ENCODE measurements at places on chromosomes 6 and 20.
A peak's percentile ranks its signal among the peaks of the same experiment; 100 is the strongest.

- DNase-seq = peak; percentile 79
Measured at GRCh38 chr6:37783025-37783855, 36.3 kb upstream of the ZFAND3 start.

DNA sequence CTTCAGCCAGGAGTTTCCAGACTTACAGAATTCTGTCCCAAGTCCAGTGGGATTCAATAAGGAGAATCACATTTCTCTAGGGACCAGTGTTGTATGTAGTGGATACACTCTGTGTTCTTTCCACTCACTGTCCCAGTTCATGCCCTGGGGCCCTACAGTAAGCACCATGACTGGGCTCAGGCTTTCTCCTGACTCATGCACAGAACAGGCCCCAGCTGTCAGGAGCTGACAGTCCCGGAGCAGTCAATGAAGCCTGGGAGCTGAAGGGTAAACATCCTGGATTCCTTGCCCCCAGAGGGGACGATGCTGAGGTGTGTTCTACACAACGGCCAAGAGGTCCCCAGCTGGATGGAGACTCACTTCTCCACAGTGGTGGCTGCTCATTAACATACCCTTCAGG is 40.2 kb upstream of the LRFN2 start:
- DNase-seq = peak; percentile 61

GRCh38 chr6:104532462-104532861 is 327.3 kb downstream of the HACE1 start:
- DNase-seq = no peak

- no peak for DNase-seq
Measured at GRCh38 chr6:24927277-24927955, 8.3 kb downstream of the RIPOR2 start.

DNA sequence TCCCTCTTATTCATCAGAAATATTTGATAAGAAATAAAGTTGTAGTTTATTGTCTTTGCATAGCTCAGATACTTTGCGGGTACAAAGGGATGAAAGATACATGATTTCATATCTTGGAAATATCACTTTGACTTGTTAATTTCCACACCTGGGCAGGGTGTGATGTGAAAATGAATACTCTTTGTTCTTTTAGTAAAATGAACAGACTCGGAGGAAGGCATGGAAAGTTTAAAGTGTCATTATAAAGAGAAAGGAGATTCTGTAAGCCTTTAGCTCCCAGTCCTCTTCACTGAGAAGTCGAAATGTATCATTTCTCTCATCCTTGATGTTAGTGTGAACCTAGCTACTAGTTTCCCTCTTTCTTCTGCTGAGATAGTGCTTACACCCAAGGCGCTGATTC is 36.7 kb upstream of the AKIRIN2 start:
- no peak for DNase-seq

DNA sequence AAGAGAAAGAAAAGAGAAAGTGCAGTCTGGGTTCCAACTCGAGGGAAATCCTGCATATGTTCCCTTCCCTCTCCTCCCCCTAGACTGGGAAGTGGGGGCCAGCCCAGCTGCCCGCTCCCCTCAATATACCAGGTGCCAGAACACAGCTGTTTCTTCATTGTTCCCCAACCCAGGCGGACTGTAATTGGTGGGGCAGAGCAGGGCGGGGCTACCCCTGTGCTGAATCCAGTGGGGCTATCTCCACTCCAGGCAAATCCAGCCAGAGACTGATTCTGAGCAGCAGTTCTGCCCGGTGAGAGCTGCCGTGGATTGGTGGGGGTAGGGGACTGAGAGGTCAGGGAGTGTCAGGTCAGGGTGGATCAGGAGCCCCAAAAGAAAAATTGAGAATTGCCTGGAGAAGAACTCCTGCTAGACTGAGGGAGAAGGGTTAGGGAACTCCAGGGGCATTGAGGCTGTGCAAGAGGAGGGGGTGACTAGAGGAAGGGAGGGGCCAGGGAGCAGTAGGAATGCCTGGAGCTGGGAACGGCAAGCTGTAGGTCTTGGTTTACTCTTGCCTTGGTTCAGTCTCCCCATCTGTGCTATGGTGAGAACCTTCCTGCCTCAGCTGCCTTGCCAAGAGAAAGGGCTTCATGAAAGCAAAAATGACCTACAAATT is at the start of gene MYMX:
TSS of gene MYMX (plus strand) at position 250 of the 655 bp plus-strand sequence. CDS start 546 bp downstream, outside the sequence.
- peak; percentile 64 for DNase-seq

- peak; percentile 13 for DNase-seq
Measured at GRCh38 chr20:17229256-17229655, 2.4 kb downstream of the PCSK2 start.

DNA sequence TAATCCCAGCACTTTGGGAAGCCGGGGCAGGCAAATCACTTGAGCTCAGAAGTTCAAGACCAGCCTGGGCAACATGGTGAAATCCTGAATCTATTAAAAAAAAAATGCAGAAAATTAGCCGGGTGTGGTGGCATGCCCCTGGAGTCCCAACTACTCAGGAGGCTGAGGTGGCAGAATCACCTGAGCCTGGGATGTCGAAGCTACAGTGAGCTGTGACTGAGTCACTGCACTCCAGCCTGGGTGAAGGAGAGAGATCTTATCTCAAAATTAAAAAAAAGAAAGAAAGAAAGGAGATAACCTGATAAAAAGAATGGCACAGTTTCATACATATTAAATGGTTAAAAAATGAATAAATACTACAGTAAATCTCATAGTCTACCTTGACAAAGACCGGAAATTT is 123.6 kb upstream of the TNFAIP3 start:
- no peak for DNase-seq

- no peak for DNase-seq
Measured at GRCh38 chr6:135314543-135314942, 133.4 kb downstream of the MYB start.
